GM12878 (cell line): ENCODE measurements at places on chromosomes 5 and 9.

DNA sequence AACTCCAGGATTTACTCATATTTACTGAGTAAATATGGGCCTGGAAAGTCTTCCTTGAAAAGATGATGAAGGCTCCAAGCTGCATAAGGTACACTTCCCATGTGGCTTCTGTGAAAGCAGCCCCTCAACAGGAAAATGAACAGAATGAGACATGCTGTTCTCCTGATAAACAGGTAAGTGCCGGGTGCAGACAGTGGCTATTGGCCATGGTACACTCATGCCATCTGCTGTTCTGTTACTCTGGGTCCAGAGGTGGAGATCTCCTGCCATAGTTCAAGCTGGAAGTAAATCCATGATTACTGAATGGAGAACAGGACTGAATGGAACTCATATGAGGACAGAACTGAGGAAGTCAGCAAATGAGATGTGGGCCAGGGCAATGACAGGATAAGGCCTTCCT, 103.6 kb downstream of the SLIT3 start:
- H3K36me3 ChIP-seq, result no peaks in the 10 kb centered on the region
- no peak for DNase-seq
- H3K27ac ChIP-seq, result no peak overlapping the region
- H3K27me3 ChIP-seq, result no peaks in the 10 kb centered on the region; the same call in 1 of the 2 replicates

GRCh38 chr5:15260356-15261268, 239.4 kb upstream of the FBXL7 start:
- H3K4me1 ChIP-seq, result no peaks in the 10 kb centered on the region
- H3K27ac ChIP-seq, result no peak overlapping the region
- no peak overlapping the region for H3K4me3 ChIP-seq
- H3K36me3 ChIP-seq, result no peaks in the 10 kb centered on the region
- no peak for DNase-seq

- no peaks in the 10 kb centered on the region for H3K36me3 ChIP-seq
- H3K4me1 ChIP-seq, result no peaks in the 10 kb centered on the region
- no peak overlapping the region for H3K27ac ChIP-seq
- DNase-seq, result no peak
- H3K27me3 ChIP-seq, result no peaks in the 10 kb centered on the region; the same call in none of the 2 replicates
- no peak overlapping the region for H3K4me3 ChIP-seq
These were observed 42.5 kb upstream of the RXRA start for GRCh38 chr9:134283692-134284265.

- no peak overlapping the region for H3K27ac ChIP-seq
- H3K27me3 ChIP-seq, result no peaks in the 10 kb centered on the region
- no peaks in the 10 kb centered on the region for H3K4me1 ChIP-seq
- peaks cover 9% of the 10 kb centered on the region for H3K36me3 ChIP-seq
- H3K4me3 ChIP-seq, result no peak overlapping the region
These were observed 38.4 kb upstream of the CTNNAL1 start for GRCh38 chr9:109051733-109052132.

DNA sequence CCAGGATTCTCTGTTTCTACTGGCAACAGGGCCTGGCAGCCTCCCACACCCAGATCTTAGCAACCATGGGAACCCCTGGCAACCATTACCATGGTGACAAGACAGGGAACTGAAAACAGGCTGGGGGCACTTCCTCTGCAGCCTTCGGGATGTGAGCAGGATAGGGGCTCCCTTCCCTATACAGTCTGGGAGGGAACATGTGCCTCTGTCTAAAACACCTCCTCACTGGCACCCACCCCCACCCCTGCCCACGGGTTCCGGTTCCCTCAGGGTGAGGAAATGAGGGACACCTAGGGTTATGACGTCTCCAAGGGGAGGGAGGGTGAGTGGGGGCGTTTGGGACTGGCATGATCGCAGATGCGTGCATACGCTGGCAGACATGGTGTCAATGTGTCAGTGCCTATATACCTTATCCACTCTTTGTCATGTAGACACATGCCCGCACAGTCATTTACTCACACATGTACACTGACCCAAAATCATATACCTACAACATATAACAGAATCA, 3.0 kb upstream of the DNAJB5 start:
- no peak for DNase-seq
- no peaks in the 10 kb centered on the region for H3K36me3 ChIP-seq
- peaks cover 46% of the 10 kb centered on the region for H3K4me1 ChIP-seq
- H3K27me3 ChIP-seq, result no peaks in the 10 kb centered on the region
- no peak overlapping the region for H3K4me3 ChIP-seq
- H3K27ac ChIP-seq, result no peak overlapping the region

- DNase-seq, result no peak
- peaks cover 36% of the 10 kb centered on the region for H3K4me1 ChIP-seq
- peaks cover 31% of the 10 kb centered on the region for H3K36me3 ChIP-seq
- H3K27me3 ChIP-seq, result no peaks in the 10 kb centered on the region
- peak overlapping the region; percentile 50; the same call in 1 of the 2 replicates for H3K4me3 ChIP-seq
These were observed 37.3 kb downstream of the STK10 start for GRCh38 chr5:172150514-172151425.

- no peak for DNase-seq
- no peaks in the 10 kb centered on the region for H3K36me3 ChIP-seq
- H3K27ac ChIP-seq, result no peak overlapping the region
- no peaks in the 10 kb centered on the region for H3K27me3 ChIP-seq
- no peak overlapping the region for H3K4me3 ChIP-seq
These were observed 230.5 kb downstream of the ATPSCKMT start for GRCh38 chr5:10019236-10019635.

GRCh38 chr9:136947028-136947891, 2.2 kb downstream of the C8G start:
- peaks cover 4% of the 10 kb centered on the region for H3K36me3 ChIP-seq
- no peak overlapping the region for H3K4me3 ChIP-seq
- H3K27me3 ChIP-seq, result no peaks in the 10 kb centered on the region
- DNase-seq, result no peak
- peaks cover 10% of the 10 kb centered on the region for H3K4me1 ChIP-seq
- H3K27ac ChIP-seq, result no peak overlapping the region

DNA sequence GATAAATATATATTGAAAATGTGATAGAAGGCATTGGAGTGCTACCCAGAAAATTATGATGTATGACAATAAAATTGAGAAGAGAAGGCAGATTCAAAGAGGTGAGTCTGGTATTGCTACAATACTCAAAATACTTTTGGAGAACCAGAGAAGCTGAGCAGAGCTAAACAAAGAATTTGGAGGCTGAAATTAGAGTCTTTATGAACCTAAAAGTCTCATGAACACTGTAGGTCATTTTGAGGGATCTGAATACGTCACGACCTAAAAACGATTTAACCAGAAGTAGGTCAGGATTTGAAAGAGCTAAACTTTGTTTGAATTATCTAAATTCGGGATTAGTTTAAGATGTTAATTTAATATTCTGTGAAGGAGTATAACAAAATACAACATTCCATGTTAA, 182.4 kb upstream of the CDH9 start:
- H3K27me3 ChIP-seq, result no peaks in the 10 kb centered on the region
- no peak overlapping the region for H3K4me3 ChIP-seq
- no peak overlapping the region for H3K27ac ChIP-seq
- DNase-seq, result no peak

DNA sequence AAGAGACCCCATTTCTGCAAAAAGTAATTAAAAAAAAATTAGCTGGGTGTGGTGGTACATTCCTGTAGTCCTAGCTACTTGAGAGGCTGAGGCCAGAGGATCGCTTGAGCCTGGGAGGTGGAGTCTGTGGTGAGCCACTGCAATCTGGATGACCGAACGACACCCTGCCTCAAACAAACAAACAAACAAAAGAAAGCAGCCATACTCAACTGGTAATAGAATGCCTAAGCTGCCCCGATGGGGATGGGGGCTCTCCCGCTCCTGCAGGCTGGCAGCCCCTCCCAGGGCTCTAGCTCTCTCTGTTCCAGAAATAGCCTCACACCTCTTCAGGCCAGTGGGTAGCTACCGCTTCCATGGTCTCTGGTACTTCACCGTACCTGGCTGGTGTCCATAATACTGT, 241.8 kb downstream of the FANCC start:
- H3K4me1 ChIP-seq, result no peaks in the 10 kb centered on the region
- H3K27me3 ChIP-seq, result no peaks in the 10 kb centered on the region

- no peaks in the 10 kb centered on the region for H3K4me1 ChIP-seq
- H3K4me3 ChIP-seq, result no peak overlapping the region
These were observed 167.0 kb upstream of the PIK3R1 start for GRCh38 chr5:68048516-68048915.
